ENCODE measurements at places on chromosomes 5 and 9.

DNA sequence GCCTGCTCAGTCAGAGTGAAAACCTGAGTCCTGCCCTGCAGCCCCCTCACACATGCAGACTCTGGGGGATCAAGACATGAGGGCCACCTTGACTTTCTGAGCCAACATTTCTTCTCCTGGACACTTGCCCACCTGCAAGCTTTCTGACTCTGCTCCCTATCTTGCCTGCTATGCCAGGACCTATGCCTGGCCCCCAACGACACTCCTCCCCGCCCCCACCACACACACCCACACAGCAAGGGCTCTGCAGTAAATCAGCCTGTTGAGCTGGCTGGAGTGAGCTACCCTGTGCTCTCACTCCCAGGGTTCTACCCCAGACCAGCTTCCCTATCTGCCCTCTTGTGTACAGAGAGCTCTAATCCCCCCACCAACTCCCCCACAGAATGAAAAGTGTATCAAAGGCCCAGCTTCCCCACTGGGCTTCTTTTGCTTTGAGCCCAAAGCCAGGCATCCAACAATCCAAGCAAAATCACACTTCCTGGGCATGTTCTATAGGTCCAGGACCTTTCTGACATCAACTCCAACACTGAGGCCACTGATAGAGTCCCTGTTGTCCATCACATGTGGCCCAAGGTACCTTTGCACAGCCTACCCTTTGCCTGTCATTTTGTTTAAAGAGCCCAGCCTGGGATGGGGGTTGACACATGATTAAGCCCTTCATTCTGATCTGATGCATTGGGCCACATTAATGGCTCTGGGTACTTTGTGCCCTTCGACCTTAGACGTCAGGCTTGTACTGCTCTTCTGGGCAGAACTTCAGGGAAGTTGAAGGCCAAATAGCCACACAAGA, 7.2 kb downstream of the PDLIM4 start:
- DNase-seq, result no peak

- DNase-seq, result peak; percentile 99
Observed at GRCh38 chr9:89310475-89311345, at the start of gene CKS2. CKS2 (plus strand) TSS chr9:89311195; CDS start chr9:89311293, 98 bp downstream.

GRCh38 chr5:145826895-145827674, 8.1 kb downstream of the PRELID2 start:
- no peak for DNase-seq

- no peak for DNase-seq
Observed at GRCh38 chr9:20209391-20210340, 412.6 kb downstream of the MLLT3 start.

DNA sequence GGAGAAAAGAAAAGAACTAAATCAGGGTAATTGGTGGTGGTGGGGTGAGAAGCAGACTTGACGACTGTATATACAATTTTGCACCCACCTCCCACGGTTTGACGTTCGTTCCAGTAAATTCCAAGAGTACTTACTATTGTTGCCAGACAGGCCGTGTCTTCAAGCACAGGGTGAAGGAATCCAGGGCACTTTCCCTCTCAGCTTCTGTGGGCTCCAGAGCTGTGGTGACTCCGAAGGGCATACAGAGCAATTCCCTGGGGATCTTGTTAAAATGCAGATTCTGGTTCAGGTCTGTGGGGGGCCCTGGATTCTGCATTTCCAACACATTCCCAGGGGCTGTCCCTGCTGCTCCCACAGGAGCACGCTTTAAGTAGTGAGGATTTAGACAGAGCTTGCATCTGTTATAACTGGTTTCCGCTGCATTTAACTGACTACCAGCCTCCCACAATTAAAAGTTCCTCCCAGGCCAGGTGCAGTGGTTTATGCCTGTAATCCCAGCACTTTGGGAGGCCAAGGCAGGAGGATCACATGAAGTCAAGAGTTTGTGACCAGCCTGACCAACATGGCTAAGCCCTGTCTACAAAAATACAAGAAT, 49.3 kb upstream of the FANCC start:
- DNase-seq, result no peak

- DNase-seq, result no peak
Observed at GRCh38 chr5:145598184-145598583, 237.0 kb downstream of the PRELID2 start.

GRCh38 chr9:117403848-117404247, 11.0 kb downstream of the ASTN2 start:
- DNase-seq, result no peak

GRCh38 chr5:20555034-20555433, 567.0 kb upstream of the CDH18 start:
- DNase-seq, result no peak

- no peak for DNase-seq
Observed at GRCh38 chr5:107874795-107875194, 204.1 kb upstream of the EFNA5 start.

DNA sequence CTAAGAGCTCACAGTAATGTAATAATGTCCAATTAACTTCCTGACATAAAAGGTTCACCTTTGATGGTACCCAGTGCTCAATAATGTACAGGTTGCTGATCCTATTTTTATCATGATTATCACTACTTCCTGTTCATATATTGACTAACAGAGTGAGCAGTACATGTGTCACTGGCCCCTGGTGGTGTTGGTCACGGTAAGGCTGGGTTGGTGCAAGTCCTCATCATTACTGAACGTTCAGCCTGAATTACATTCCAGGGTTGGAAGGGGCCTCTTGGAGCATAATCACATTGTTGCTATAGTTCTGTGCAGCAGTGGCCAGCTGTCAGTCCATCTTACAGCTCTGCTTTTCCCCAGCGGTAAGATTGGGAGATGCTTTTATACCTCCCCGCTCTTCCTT, 24.2 kb upstream of the CKMT2 start:
- no peak for DNase-seq

DNA sequence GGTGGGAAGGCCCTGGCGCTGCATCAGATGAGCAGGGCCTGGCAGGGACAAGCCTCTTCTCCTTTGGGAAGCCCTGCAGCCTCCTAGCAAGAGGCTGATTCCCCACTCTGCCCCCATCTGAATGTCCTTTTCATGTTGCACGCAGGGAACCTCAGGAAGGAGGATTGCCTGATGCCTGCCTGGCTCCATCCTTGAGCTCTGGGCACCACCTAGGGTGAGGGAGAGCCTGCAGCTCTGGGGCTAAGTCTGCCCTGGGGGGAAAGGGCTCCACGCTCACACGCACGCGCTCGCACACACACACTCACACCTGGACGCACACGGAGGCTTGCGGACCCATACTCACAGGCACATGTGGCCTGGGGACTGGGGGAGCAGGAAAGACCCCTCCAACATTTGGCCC, 86.6 kb downstream of the LMX1B start:
- DNase-seq, result peak; percentile 16

- no peak for DNase-seq
Observed at GRCh38 chr5:132008961-132009680, 2.3 kb downstream of the ACSL6 start.

DNA sequence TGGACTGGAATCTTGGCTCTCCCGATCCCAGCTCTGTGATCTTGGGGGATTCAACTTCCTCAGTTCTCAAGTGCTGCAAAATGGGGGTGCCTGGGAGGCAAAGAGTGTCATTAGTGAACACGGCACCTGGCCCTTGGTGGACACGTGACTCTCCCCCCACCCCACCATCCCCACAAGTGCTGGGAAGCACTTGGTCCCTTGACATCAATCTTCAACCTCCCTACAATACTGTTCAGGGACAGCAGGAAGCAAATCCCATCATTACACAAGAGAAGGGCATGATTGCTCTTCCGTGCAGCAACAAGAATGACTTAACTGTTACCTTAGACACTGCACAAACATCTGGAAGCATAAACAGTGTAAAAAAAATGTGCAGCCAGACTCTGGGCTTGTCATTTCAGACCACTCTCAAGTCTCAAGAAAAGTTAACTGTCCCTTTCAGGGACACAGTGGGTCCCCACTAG, 61.4 kb downstream of the PSMB7 start:
- no peak for DNase-seq

DNA sequence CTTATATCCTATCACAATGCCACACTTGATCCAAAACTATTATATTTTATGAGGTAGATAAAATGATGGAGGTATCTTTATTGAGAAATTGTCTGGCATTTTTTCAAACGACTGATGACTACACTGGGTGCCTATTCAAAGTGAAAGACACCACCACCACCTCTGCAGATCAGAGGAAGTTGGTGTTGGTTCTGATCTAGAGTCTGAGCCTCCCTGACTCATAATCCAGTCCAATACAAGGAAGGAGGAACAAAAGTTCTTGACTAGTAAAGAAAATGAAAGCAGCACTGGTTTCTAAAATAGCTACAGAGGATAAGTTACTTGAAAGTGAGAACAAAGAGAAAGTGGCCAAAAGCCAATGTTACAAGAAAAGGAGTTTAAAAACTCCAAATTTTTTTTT, 139.9 kb downstream of the RFX3 start:
- DNase-seq, result no peak

DNA sequence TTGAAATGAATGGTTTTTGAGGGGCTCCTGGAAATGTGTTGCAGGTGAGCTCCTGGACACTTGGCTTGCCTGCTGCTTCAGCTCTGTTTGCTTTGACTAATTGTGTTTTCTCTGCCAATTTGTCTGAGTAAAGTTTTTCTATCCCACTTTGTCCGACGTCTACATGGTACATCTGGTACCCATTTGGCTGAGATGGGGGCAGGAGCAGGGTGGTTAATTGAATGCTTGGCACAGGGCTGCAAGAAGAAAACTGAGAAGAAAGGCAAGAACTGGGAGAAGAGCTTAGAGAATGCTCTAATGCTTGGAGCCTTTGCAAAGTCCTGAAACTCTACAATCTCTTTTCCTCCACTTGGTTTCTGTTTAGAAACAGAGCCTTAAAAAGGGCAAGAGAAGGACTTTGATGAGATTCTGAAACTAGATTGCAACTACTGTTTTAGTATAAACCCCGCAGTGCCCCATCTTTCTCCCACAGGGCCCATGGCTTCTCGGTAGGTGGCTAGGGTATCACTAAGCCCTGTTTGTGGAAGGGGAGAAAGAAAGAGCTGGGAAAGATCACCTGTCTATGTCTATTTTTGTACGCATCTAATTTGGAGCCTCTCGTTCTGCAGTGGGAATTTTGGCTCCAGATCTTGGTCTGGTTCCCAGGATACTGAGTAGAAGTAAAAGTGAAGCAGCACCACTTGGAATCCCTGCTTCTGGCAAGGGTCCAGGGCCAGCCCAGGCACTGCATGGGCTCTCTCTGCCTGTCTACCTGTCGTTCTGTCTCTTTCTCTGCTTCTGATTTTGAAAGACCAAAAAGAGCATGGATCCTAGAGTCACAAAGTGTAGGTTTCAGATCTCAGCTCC, 214.4 kb downstream of the SEMA6A start:
- no peak for DNase-seq

DNA sequence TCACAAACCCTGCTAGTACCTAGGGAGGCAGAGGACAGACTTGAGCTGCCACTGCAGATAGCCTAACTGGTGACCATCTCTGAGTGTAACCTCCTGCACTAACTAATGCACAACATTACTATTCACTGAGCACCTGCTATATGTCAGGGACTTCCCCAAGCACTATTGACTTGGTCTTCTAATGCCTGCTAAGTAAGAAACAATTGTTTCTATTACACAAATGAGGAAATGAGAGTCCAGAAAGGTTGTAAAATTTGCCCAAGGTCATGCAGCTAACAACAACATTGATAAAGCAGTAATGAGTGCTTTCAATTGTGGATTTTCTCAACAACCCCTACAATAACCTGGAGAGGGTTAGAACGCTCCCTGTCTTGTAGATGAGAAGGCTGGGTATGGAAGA, 183.7 kb downstream of the ZNF462 start:
- no peak for DNase-seq

DNA sequence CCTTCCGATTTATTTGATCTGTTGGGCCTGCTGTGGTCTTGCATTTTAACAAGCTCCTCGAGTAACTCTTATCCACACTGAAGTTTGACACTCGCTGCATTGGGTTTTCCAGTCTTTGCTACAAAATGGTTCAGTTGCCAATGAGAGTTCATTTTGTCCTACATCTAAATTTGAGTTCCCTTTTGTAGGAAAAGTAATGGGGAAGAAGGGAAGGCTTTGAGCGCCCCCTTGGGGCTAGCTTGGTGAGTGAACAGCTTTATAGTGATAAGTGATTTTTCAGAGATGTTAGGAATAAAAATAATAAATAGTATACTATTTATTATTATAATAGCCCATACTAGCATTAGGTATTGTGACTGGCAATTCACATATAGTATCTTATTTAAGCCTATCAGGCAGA, 89.9 kb upstream of the GNAQ start:
- DNase-seq, result peak; percentile 44

- no peak for DNase-seq
Observed at GRCh38 chr5:3029396-3029795, 277.9 kb upstream of the IRX2 start.

GRCh38 chr5:40502736-40503135, 177.0 kb upstream of the PTGER4 start:
- DNase-seq, result no peak

GRCh38 chr5:173454736-173455598, 126.8 kb upstream of the STC2 start:
- DNase-seq, result no peak

All from activated CD4-positive, CD25-positive, alpha-beta regulatory T cell treated with anti-CD3 and anti-CD28 coated beads, Interleukin-2, amount 50 U/mL, for 72 hours (primary cell).